ENCODE measurements at places on chromosomes 2 and 18. TPM values are rescaled to one million over a fixed set of nuclear protein-coding genes. Genes with fewer than 3 reads are reported as not detected.
A peak's percentile ranks its signal among the peaks of the same experiment; 100 is the strongest.

GRCh38 chr2:29983308-29983707, 61.9 kb upstream of the ALK start:
- no peak for DNase-seq

- peak; percentile 25 for DNase-seq
Observed at GRCh38 chr2:224004105-224004695, 34.9 kb downstream of the SERPINE2 start.

DNA sequence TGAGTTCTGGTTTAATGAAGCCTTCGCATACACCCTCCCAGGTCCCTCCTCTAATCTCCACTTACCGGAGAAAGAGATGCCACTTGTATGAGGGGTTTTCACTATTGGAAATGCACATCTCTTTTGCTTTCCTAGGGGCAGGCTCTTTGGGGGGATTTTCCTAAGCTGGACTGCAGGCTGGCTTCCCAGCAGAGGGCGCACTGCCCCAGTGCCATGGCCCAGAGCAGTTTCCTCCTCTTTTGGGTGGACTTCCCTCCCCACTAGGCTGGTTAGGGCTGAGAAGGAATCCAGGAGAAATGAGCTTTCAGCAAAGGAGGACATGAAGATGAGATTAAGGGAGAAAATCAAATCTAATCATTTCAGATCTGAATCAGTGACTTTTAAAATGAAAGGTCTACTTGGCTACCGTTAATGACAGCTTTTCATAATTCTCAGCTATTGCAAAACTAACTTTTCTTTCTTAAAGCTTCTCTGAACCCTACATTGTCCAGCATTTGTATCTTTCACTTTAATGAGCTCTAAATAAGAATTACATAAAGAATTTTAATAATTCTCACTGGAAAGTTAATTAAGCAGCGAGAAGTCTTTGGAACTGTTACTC, 784.1 kb upstream of the FANCL start:
- DNase-seq = peak; percentile 35

- DNase-seq = no peak
Observed at GRCh38 chr2:151302404-151302803, 12.9 kb upstream of the NMI start.

DNA sequence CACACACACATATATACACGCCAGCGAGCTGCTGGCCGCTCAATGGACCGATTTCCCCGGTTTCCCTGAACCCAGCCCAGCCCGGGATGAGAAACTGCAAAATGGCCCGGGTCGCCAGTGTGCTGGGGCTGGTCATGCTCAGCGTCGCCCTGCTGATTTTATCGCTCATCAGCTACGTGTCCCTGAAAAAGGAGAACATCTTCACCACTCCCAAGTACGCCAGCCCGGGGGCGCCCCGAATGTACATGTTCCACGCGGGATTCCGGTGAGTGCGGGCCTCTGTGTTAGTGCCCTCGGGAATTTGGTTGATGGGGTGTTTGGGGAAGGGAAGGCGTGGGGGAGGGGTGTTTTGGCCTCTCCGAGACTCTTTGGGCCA, 392 bp downstream of the ST8SIA3 start:
- DNase-seq = no peak

- DNase-seq = no peak
Observed at GRCh38 chr2:164138750-164139149, 402.9 kb upstream of the FIGN start.

The RGPD4 gene
- total RNA-seq = not detected

The KCNF1 gene
- not detected for total RNA-seq

The DLX1 gene
- not detected for total RNA-seq

Measured in fibroblast of villous mesenchyme (primary cell).